ENCODE measurements at places on chromosomes 7 and 10.

- DNase-seq, result no peak
Measured at GRCh38 chr7:17274551-17275245, 23.8 kb upstream of the AHR start.

- DNase-seq, result peak; percentile 72
Measured at GRCh38 chr7:82442492-82443035, 1.0 kb downstream of the CACNA2D1 start.

- DNase-seq, result peak; percentile 88
Measured at GRCh38 chr10:61900829-61901792, at the start of gene ARID5B. TSS of gene ARID5B (plus strand) at chr10:61901699. CDS start at chr10:61901710, 11 bp downstream.

DNA sequence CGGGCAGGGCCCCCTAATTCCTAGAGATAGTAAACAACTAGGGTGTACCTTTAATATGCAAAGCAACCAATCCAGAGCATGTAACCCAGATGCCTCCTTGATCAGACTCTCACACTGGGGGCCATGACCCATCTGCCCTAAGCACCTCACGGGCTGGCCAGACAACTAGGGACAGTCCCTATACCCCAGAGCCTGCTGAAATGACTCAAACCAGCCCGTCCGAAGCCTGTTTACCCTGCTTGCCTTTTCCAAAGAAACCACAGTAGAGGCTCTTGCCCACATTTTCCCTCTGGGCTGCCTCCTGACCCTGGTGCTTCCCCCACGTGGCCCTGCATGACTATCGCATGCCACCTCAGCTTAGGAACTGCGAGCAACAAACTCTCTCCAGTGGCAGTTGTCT lies 46.2 kb downstream of the RGS10 start:
- DNase-seq, result no peak

DNA sequence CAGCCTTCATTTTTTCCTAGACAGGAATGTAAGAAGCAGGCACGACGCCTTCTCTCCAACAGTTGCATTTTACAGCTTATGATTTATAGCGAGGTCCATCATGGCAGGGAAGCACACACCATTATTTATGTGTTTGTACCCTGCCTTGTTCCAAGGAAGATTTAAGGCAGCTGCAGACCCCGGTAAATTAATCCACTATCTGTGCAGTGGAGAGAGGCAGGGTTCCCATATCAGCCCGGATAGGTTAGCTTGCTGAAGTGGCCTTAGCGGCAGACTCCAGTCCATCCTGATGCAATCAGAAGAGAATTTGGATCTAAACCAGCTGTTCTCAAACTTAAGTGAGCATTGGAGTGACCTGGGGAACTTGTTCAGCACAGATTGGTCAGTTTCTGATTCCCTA lies 359.4 kb downstream of the GALNT17 start:
- no peak for DNase-seq

DNA sequence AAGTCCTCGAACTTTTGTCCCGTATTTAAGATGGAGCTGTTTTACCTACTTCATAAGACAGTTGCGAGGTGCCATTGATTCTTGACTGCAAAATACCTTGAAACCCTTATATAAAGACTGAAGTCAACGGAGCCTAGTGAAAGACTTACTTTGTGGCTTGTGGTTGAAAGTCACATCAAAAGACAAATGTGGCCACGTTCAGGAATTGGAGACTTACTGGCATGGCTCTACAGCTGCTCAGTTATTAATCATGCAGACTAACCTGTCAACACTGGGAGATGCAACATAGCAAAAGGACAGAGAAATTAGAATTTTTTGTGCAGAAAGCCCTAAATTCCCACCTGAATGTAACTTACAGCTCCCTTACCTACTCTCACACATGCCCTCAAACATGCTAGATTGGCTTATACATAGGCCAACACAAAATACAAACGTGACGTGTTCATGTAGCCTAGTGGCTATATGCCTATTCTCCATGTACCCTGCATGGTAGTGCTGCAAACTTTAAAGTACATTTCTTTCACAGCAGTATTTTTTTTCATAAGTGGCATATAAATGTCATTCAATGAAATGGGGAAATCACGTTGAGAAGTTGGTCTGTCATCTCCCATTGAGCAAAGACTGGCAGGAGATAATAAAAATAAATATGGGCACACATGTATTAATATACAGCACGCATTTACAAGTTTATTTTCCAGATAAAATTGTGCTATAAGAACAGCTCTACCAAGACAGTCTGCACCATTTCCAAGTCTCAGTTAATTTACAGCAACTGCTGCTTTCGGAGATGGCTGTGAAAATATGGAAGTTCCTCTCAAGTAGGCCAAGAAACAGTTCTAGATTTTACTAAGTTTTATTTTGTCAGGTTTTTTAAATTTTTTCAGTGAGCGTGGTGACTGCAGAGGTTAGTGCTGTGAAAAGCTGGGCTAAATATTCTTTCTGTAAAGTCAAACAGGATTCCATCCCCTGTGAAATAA lies 170.4 kb upstream of the C7orf33 start:
- no peak for DNase-seq

GRCh38 chr10:5932345-5932744 lies 42.3 kb downstream of the FBH1 start:
- no peak for DNase-seq

GRCh38 chr7:26508481-26508880 lies 216.8 kb downstream of the SNX10 start:
- DNase-seq, result peak; percentile 78

- no peak for DNase-seq
Measured at GRCh38 chr7:107687656-107688055, 27.0 kb downstream of the SLC26A4 start.

DNA sequence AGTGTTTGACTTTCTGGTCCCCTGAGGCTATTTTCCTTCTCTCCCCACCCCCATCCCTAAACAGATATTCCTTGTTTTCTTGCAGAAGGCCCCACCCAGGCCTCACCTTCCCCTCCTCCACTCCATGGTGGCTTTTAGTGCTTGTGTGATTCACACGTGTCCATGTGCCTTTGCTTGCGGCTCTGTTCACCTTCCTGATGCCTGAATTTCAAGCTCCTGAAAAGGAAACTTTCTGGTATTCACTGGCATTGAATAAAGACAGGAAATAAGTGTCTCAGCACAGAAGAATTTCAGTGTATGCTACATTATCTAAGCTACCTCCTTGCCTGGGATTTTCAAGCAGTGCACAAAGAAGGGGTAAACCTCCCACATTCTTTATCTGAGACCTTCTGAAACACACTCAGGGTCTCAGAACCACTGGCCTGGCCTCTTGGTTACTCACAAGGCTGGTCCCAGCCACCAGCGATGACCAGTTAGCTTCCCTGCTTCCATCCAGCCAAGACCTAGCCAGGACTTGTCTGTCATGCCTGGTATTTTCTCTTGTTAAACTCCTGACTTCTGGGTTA lies 17.2 kb upstream of the UBE2H start:
- DNase-seq, result no peak

DNA sequence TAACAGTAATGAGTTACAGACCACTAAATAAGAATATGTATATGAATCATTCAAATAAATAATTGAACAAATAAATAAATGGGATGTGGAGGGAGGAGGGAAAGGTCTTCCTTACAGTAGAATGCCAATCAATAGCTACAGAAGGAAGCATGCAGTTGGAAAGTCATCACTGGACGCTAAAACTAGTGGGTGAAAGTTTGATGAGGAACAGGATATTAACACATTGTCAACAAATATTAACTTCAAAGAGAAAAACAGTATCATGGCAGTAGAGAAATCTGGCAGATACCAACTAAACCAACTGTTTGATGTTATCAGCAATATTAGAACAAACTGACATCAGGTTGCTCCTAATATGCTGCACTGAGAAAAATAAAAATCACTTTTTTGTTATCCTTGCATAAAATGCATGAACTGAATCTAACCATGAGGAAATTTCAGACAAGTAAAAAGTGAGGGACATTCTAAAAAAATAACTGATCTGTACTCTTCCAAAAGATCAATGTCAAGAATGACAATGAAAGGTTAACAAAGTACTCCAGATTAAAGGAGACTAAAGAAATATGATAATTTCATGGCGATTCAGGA lies 94.1 kb downstream of the ZFAND4 start:
- DNase-seq, result no peak

DNA sequence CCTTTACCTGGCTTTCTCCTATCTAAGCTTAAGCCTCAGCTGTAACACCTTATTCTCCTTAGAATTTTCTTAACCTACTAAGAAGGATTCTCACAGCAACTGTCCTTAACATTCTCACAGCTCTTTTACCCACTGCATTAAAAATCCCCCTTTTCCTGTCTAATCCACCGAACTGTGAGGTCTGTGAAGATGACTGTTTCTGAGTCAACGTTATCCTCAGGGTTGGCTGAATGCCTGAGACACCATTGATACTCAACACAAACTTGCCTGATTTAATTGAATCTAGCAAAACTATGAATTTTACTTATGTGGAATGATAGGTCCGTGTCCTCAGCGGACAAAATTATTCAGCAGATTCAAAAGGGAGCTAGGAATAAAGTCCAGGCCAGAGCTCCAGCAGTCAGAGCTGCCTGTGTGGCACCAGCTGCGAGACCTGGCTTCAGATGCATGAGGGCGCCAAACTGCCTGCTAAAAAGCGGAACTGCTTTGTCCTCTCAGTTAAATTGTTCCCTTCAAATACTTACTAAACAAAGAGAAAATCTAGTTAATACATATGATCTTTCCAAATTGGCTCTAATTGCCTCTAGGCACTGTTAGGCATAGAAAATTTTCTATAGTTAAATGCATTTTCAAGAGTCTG lies 33.4 kb upstream of the VWDE start:
- DNase-seq, result peak; percentile 60

All from DMS53 (cell line).